ENCODE measurements at places on chromosomes 5 and 9.
A peak's percentile ranks its signal among the peaks of the same experiment; 100 is the strongest.

GRCh38 chr5:125140220-125140619, 393.8 kb upstream of the ZNF608 start:
- DNase-seq: no peak

- DNase-seq: no peak
Observed at GRCh38 chr9:120191141-120191540, 388.8 kb downstream of the CDK5RAP2 start.

DNA sequence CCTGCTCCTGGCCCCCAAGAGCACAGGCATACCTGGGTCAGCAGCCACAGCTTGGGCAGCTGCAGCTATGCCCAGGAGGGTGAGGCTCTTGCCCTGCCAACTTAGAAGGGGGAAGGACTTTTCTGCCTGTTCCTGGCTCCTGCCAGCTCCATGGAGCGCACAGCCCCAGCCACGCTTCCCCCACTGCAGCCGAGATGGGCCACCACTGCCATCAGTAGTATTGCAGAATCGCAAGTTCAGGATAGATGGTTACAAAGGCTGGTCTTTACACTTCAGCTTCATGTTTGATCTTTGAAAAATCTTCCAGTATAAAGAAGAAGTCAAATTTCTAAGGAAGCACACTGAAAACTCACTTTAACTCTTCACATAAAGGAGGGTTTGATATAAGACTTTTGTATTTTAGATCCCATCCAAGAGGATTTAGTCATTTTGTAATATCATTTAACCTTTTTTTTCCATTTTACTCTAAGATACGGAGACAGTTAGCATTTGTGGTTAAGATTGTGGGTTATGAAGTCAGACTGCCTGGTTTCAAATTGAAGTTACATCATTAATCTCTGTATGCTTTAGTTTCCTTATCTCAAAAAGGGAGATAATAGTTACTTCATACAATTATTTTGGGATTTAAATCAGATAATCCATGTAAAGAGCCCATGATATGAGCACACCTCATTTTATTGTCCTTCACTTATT, 81.8 kb downstream of the NLN start:
- peak; percentile 30 for DNase-seq

GRCh38 chr9:86354818-86355309, 654 bp upstream of the TUT7 start:
- no peak for DNase-seq

DNA sequence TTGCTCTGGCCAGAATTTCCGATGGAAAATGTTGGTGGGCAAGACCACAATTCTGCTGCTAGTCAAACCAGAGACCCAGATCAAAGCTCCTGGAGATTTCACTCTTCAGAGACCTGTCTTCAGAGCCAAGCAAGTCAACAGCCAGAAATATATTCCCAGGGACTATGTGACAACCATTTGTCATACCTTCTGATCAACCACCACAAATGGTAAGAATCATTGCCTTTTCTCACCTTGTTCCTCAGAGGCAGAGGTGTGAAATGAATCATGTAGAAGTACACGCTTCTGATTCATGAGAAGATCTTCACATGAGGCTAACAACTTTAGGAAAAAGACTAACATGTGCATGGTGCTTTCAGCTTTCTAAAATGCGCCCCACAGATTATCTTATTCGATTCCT, 53.5 kb downstream of the SUSD1 start:
- no peak for DNase-seq

DNA sequence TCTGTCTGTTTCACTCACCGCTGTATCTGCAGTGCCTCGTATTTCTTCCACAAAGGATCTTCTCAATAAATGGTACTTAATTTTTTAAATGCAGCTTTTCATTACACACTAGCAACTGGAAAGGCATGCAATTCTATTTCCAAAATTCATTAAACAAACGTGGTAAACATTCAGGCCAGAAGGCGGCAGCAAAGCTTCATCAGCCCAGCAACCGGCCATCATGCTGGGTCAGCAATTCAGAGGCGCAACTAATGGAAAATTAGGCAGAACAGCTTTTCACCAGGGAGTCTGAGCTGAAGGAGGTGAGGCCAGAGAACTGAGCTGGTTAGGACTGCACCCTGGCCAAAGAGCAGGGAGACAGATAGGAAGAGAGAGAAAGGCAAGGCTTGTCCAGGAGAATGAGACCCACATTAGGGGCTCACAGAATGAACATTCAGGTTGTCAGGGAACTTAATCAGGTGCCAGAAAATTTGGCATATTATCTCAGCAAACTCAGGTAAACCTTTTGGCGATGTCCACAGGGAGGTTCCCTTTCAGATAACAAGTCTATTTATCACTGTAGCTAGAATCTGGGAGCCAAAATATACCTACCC, 17.7 kb upstream of the RNF180 start:
- DNase-seq: no peak

- DNase-seq: no peak
Observed at GRCh38 chr9:116365056-116365471, 211.5 kb downstream of the PAPPA start.

DNA sequence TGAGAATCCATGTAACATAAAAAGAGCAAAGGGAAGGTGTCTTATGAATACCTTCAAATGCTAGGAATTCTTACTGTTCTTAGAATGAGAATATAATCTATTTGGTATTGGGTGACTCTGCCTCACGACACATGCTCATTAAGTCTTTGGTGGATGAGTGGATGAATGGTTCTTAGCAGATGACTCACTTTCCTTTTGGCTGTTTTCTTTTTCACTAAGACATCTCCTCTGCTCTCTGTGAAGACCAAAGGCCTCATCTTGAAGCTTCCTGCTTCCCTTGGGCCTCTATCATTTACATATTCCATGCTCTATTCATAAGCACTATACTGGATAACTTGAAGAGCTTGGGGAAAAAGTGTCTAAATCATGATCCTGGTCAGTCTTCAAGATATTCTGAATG, 468.1 kb downstream of the SPATA31D1 start:
- no peak for DNase-seq

- DNase-seq: no peak
Observed at GRCh38 chr5:166617507-166617906, 1673.9 kb upstream of the WWC1 start.

GRCh38 chr5:5675511-5675910, 253.0 kb downstream of the ICE1 start:
- no peak for DNase-seq

- no peak for DNase-seq
Observed at GRCh38 chr9:122078557-122078956, 14.6 kb downstream of the TTLL11 start.

GRCh38 chr5:168609806-168610482, 30.8 kb upstream of the PANK3 start:
- DNase-seq: no peak

DNA sequence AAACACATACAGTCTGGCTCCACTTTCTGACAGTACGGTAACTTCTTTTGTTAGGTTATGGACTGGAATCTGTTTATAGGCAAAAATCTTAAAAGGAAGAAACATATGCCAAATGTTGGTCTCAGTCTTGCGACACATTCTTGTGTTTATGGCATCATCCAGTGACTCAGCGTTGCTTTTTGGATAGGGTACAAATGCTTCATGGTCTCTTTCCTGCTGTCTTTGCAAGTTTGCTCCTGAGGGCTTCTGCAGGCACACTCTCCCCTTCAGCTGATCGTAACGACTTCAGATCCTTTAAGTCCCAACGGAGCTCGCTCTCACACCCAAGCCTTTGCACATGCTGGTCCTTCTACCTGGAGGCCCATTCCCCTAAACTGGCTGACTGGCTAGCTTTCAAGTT, 23.6 kb upstream of the TNFSF8 start:
- peak; percentile 78 for DNase-seq

- DNase-seq: no peak
Observed at GRCh38 chr9:134987906-134988700, 70.4 kb upstream of the FCN1 start.

GRCh38 chr5:72109625-72110024, 2.4 kb downstream of the MAP1B start:
- DNase-seq: no peak

DNA sequence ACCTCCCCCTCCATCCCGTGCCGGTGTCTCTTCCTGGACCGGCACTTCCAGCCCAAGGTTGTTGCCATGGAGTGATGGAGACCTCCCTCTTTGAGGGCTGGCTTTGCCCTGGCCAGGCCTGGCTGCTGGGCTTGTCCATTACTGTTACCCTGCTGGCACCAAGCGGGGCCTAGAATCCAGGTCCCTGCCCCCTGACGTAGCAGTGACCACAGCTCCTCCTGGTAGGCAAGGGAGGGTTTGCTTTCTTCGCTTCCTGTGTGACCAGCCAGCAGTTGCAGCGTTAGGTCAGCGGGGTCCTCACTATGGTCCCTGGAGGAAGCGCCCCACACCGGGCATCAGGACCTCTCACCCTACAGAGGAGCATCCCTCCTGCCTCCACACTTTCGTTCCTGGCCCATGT, 146.7 kb upstream of the COL5A1 start:
- DNase-seq: no peak

DNA sequence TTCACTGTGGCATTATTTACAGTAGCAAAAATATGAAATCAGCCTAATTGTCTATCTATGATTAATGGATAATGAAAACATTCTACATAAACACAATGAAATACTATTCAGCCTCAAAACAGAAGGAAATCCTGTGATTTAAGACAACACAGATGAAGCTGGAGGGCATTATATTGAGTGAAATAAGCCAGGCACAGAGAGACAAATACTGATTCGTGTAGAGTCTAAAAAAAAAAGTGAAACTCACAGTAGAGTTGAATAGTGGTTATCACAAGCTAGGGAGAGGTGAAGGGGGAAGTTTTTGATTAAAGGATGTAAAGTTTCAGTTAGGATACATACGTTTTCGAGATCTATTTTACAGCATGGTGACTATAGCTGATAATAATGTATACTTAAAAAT, 122.2 kb downstream of the ADAMTS6 start:
- no peak for DNase-seq

DNA sequence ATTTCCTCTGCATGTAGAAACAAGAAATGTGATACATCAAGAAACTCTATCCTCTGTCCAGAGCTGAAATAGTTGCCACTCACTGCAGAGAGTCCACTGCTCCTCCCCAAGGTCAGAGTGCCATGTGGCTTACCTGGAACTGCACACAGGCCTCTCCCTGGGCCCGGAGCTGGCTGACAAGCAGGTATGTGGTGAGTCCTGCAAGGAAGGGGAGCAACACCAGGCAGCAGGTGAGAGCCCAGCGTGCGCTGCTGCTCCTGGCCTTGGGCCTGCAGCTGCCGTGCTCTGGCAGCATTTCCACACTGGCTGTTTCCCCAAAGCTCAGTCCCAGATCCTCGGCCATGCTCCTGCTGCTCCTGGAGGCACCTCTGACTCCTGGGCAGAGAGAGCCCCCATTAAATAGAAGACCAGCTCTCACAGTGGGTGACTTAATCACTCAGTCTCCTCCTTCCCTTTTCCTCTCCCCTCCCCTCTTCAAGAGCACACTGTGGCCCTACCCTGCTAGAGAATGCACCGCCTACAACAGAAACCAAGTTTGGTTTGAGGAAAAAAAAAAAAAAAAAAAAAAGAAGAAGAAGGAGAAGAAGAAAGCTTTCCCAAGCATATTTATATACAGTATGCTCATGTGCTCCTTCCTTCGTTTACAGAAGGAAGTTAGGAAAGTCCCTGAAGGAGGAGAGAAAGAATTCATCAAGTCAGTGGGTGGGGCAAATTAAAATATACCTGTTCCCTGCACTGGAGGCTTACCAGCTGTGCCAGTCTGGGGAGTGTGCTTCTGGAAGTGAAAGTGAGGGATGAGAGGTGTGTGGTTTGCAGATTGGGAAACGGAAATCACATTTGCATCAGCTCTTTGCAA, at the start of gene TNFSF15:
Gene TNFSF15 (minus strand): TSS at position 370 of the 856 bp plus-strand sequence. CDS start 27 bp downstream, at position 343.
- peak; percentile 42 for DNase-seq

GRCh38 chr5:102796498-102796897, 41.4 kb downstream of the PAM start:
- DNase-seq: no peak

GRCh38 chr5:141413540-141414069, 818 bp downstream of the PCDHGA10 start:
- DNase-seq: no peak

DNA sequence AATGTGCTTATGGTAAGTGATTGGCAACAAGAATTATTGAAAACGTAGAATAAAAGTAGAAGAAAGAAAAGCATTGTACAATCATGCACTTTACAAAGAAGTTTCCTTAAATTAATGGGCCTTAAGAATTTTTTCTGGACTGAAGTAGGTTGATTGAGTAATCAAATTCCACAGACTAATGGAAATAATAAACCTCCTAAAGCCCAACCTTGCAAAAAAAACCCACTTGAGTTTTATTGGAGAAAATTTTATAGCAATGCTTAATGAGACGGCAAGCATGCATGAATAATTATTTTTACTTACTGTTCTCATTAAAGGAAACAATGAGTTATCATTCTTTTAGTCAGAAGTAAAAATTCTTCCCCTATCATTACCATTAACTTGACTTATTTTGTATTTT, 676.1 kb upstream of the C9orf72 start:
- DNase-seq: no peak

DNA sequence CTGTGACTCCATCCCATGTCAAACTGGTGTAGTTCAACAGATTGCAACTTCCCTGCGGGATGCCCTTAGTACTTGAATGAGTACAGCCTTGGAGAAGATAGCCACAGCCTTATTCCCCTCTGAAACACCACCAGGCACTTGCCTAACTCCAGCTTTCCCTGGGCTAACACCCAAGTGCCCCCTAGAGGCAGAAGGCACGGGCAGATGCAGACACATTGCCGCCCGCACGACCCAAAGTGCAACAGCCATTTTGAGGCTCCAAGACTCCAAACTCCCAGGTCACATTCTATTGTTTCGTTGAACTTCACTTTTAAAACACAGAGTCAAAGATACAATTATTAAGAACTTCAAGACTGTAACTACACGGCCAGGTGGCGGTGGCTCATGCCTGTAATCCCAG, 163.6 kb upstream of the CDH6 start:
- no peak for DNase-seq

GRCh38 chr9:36214571-36214970, 23.9 kb downstream of the CLTA start:
- DNase-seq: no peak

DNA sequence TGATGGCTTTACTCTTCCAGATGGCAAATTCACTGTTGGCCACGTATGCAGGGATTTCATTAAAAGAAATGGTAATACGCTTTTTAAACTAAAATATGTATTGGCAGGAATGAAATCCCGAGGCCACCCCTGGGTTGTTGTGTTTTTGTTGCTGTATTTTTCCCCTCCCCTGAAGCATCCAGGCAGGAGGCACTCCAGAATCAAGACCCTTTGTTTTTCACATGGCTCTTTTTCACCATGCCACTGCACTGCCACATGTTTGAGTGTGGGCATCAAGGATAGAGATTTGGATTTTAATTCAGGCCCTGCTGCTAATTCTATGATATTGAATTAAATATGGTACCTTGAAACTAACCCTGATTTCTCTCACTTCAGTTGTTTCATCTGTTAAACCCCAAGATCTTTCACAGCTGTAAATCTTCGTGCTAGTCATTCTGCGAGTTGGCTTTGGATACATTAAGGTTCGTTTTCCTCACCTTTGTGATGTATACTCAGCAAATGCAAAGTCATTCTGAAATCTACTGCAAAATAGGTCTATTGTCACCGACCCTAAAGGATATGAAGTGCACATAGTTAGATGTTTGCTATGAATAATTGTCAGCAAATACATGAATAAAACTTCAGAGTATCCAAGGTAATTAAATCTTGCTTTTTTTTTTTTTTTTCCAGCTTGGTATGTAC, 533.4 kb downstream of the PTPRD start:
- DNase-seq: no peak

GRCh38 chr9:98709968-98710965, 1.5 kb upstream of the GABBR2 start:
- DNase-seq: peak; percentile 19

Measured in HL-60 (cell line).